HT1080 (cell line): ENCODE measurements at places on chromosomes 2 and 18. TPM values are rescaled to one million over a fixed set of nuclear protein-coding genes. Genes with fewer than 3 reads are reported as not detected.
A peak's percentile ranks its signal among the peaks of the same experiment; 100 is the strongest.

- peak; percentile 81 for DNase-seq
Measured at GRCh38 chr2:25342372-25343186, 854 bp upstream of the DNMT3A start.

DNA sequence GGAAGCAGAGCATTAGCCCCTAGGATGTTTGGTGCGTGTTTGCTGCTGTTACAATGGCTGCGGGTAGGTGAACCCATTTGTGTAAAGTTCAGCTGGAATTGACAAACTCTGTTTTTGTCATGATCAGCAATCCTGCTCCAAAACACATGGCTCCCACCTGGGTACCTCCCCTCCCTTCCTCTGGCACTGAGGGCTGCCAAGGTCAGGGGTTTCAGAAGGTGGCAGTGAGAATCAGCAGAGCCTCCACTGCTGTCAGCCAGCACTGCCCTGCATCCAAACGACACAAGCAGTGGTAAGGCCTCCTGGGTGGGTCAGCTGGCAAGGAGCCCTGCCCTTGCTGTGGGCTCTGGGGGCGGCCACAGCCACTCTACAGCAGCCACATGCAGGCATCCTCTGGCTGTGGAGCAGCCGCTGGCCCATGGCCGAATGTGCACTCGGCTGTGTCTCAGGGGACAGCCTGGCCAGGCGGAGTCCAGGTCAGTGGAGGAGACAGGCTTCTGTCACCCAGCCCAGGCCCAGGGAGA, 32.8 kb upstream of the LDLRAD4 start:
- no peak for DNase-seq

DNA sequence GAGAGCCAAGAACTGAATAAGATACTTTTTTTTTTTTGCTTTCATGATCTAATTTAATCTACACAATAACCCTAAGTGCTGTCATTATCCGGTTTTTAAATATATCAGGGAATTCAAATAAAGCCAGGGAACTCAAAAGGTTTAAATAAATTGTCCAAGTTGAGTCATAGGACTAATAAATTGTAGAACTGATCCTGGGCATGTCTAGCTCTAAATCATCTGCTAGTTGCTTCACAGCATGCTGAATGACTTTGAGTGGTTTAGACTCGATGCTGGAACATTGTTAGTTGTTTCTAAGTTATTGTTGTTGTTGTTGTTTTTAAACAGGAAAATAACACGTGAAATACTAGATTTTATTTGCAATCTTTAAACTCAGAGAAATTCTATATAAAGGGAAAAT, 147.2 kb upstream of the HNMT start:
- no peak for DNase-seq

The INO80D gene
- 2.8 and 5.3 TPM in 2 replicates for total RNA-seq

The MROH2A gene
- not detected in 2 replicates for total RNA-seq

The TRIM54 gene
- total RNA-seq: 0.13 and 1.2 TPM in 2 replicates

The ALPP gene
- not detected in 2 replicates for total RNA-seq

The SLC30A3 gene
- total RNA-seq: 5.0 and 13.5 TPM in 2 replicates
